ENCODE measurements at places on chromosomes 16 and 17. TPM values are rescaled to one million over a fixed set of nuclear protein-coding genes. Genes with fewer than 3 reads are reported as not detected.

GRCh38 chr17:9064311-9064834 is 43.1 kb downstream of the NTN1 start:
- DNase-seq = no peak

DNA sequence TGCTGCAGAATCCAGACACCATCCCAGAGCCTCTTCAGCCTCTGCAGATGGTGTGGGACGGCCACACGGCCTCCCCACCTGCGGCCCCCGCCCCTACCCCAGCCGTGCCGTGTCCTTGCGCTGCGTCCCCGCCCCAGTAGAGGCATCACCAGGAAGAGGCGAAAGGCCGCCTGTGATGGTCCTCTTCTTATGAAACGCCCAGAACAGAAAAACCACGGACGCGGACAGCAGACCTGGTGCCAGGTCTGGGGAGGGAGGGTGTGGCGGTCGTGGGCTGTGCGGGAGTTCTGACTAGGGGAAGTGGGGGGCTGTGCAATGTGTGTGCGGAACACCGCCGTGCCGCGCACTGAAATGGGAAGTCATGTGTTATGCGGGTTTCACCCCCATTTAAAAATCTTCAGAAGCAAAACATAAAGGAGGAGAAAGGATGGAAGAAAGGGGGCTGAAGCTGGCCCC is 25.5 kb downstream of the ACSF3 start:
- no peak for DNase-seq

The ALOX12 gene
- not detected for total RNA-seq

The CARHSP1 gene
- 97.3 TPM for total RNA-seq

The CLEC19A gene
- not detected for total RNA-seq

The SPNS3 gene
- not detected for total RNA-seq
